Renal cortex interstitium (tissue), 15 donors: ENCODE measurements at places on chromosomes 16 and 17. TPM values are rescaled to one million over a fixed set of nuclear protein-coding genes. Genes with fewer than 3 reads are reported as not detected.
A peak's percentile ranks its signal among the peaks of the same experiment; 100 is the strongest.

DNA sequence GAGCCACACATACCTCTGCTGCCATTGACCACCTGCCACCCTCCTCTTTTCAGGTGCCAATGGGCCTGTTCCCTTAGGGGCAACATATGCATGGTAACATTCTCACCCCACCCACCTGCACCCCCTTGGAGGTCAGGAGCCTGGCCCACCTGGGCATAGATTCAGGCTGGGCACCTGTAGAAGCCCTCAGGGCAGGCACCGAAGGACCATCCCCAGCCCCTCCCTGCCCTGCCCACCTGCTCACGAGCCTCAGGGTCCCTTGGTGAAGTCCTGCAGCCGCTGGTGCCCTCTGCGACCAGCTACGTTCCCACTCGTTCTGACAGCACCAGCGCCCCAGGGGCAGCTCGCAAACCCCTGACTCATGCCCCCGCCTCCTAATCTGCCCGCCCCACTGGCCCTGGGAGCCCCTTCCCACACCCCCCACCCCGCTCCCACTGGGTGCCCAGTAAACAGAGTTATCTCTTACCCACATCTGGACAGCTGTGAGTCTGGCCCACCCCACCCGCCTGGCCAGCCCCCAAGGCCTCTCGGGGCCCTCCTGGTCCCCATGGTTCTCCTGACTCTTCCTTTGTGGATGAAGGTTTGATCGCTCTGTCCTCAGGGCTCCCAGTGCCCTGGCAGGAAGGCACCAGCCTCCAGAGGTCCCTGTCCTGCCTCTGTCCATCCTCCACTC, at the start of gene SLC4A1:
Gene SLC4A1 (minus strand): TSS at position 318 of the 673 bp plus-strand sequence. CDS start 5,269 bp downstream, outside the sequence.
- no peak for DNase-seq

- DNase-seq = no peak
Observed at GRCh38 chr17:78797691-78798585, 15.9 kb upstream of the CYTH1 start.

DNA sequence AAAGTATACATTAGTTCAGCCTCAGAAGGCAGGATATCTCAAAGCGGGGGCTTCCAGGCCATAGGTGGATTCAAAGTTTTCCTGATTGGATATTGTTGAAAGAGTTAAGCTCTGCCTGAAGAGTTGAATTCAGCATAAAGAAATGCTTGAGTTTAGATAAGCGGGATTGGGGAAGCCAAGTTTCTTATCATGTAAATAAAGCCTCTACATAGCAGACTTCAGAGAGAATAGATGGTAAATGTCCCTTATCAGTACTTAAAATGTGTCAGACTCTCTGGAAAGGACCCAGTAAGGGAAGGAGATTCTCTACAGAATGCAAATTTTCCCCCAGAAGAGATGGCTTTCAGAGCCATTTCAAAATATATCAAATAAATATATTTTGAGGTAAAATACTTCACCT, 423.5 kb downstream of the SHISA9 start:
- DNase-seq = no peak

GRCh38 chr17:57110579-57111325, 25.7 kb downstream of the AKAP1 start:
- DNase-seq = no peak

DNA sequence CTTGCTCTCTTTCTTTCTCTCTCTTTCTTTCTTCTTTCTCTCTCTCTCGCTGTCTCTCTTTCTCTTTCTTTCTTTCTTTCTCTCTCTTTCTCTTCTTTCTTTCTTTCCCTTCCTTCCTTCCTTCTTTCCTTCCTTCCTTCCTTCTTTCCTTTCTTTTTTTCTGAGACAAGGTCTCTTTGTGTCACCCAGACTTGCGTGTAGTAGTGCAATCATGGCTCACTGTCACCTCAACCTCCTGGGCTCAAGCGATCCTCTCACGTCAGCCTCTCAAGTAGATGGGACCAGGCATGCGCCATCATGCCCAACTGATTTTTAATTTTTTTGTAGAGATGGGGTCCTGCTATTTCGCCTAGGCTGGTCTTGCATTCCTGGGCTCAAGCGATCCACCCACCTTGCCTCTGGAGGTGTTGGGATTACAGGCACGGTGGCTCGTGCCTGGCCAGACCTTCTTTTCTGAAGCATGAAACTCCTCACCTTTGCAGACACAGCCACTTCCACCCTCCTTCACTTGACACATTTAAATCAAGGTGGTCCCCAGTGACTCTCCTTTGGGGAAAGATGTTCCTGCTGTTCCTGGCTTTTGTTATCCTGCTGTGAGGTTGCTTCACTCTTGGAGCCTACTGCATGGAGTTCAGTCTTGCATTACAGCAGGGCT, 26.8 kb upstream of the NKD1 start:
- DNase-seq = no peak

DNA sequence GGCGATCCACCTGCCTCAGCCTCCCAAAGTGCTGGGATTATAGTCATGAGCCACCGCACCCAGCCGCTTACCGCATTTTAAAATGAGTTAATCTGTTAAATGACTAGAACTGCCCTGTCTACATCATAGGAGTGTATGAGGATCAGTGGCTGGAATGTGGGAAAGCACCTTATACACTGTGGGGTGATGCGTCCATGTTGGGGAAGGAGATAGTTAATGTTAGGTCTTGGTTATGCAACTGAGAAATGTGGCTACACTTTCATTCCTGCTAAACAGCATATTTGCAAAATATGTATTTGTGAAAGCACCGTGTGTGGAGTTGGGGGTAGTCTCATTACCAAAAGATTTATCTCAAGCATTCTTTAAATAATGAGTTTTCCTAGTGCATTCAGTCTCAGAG, 107.6 kb downstream of the SPACA3 start:
- DNase-seq = no peak

DNA sequence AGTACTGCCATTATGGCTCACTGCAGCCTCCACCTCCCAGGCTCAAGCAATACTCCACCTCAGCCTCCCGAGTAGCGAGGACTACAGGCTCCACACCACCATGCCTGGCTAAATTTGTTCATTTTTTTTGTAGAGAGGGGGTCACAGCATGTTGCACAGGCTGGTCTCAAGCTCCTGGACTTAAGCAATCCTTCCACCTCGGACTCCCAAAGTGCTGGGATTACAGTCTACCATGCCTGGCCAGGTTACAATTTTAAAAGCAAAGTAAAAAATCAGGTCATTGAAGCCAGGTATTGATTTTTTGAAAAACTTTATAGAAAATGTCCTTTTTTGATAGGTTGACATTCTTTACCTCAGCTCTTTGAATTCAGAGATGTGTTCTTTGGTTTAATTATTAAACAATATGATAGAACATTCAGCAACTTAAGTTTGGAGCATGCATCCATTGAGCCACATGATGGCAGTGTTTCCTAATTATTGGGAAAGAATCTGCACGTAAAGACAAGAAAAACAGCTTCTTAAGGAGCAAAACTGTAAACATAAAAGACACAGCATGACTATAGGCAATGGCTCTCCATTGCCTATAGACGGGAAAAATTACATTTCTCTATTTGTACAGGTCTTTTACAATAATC, 1.7 kb upstream of the SLC16A11 start:
- peak; percentile 87 for DNase-seq

DNA sequence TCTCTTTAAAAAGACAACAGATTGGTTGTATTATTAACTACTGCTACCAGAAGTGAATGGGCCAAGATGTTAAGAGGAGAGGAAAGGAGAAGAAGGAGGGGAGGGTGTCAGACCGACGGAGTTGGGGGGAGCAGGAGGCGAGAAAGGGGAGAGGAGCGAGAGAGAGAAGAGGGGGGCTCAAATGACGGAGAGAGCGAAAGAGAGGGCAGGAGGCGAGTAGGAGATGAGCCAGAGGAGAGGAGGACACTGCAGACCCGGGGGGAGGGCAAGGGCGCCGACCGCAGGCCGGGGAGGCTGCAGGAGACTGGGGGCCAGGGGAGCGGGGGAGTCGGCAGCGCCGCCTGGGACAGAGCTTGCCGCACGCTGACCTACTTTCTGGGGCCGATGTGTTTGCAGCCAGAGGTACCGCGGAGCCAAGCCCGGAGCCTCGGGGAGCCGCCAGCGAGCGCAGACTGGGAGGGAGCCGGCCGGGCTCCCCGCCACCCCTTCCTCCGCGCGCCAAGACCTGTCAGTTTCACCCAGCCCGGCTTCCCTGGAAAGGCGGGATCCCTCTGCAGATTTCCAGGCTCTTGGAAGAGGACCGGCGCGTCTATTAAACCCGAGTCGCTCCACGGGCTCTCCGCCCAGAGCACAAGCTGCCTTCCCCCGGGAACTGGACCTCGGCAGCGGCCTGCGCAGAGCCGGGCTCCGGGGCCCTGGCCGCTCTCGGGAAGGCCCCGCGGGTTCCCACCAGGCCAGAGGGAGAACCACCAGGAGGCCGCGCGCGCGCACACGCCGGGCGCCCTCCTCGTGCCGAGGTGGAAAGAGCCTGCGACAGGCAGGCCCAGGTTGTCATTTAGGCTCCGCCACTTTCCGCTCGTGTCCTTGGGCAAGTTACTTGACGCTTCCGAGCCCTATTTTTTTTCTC, 74.6 kb downstream of the CMC2 start:
- peak; percentile 43 for DNase-seq

Gene TPSB2
- polyA plus RNA-seq = not detected
